ENCODE measurements at places on chromosomes 11 and 22.

DNA sequence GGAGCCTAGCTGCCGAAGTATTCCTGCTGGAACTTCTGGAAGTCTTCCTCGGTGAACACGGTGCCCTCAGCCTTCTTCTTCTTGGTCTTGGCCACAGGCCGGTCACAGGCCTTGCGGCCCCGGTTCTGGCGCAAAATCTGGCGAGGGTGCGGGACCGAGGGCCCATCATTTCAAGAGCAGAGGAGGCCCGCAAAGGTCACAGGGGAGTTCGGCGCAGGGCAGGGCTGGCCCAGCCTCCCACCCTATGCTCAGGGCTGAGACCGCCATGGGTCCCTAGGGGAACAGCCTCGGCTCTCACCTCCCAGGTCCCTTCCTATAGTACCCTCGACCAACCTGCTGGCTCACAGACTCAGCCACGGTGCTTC, 3.1 kb downstream of the RPS19BP1 start:
- no peak for DNase-seq

- DNase-seq = no peak
Measured at GRCh38 chr11:58999291-58999680, 60.0 kb downstream of the GLYATL1 start.

DNA sequence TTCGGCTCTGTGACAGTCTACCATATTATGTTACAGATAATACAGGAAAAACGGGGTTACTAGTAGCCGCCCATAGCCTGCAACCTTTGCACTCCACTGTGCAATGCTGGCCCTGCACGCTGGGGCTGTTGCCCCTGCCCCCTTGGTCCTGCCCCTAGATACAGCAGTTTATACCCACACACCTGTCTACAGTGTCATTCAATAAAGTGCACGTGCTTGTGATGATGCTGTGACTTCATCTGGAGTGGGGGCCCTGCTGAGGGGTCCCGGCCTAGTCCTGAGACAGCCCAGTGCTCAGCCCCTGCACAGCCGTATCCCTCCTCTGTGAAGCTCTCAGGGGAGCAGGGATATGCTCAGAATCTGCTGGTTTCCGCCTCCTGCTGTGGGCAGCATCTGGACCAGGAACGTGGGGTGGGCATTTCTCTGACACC, 1.2 kb downstream of the IFITM1 start:
- DNase-seq = no peak

DNA sequence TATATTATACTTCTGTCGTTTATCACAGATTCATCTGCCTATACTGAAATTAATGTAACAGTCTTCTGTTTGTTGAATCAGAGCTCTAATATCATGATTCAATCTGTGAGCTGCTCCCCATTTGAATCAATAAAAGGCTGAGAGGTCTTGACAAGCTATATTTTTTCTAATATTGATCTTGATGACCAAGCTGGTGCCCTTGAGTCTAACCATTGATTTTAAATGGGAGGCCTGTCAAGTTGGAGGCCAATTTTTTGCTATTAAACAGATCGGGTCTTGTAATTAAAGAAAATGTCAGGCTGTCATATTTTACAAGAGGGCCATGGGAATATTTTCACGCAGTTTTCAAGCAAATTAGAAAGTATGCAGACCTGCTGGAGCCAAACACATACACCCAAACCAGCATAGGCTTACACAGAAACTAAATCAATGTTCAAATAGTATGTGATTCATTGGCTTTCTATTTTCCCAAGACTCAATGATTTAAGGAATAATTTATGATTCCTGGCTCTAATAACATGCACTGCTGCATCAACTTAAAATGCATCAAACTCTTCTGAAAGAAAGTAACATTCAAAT, 286.9 kb downstream of the CNTN5 start:
- DNase-seq = no peak

- DNase-seq = no peak
Measured at GRCh38 chr11:88266919-88267318, 70.6 kb downstream of the CTSC start.

- no peak for DNase-seq
Measured at GRCh38 chr11:110513259-110513801, 83.6 kb downstream of the FDX1 start.

Data from HTR-8/SVneo (cell line).